ENCODE measurements at places on chromosomes 16 and 17.
A peak's percentile ranks its signal among the peaks of the same experiment; 100 is the strongest.

DNA sequence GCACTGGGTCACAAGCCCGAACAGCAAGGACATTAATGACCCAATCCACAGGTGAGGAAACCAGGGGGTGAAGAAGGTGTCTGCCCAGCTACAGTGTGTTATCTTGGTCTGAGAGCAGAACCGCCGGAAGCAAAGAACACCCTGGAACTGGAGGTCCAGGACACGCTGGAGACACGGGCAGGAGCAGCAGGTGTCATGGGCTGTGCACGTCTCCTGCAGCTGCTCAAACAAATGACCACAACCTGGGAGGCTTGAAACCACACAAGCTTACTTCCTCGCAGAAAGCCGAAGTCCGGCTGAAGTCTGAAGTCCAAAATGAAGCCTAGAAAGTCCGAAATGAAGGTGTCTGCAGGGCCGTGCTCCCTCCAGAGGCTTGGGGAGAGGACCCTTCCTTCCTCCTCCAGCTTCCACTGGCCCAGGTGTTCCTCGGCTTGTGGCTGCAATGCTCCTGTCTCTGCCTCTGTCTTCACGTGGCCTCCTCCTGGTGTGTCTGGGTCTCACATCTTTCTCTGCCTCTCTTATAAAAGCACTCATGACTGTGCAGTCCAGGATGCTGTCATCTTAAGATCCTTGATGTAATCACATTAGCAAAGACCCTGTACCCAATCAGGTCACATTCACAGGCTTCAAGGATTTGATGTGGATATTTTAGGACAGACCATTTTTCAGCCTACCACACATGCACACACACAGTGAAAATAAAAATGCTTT is 351.2 kb downstream of the C16orf95 start:
- no peak for DNase-seq

GRCh38 chr16:23301251-23302044 is 654 bp upstream of the SCNN1B start:
- DNase-seq: no peak

GRCh38 chr16:84040226-84040822 is 2.3 kb downstream of the SLC38A8 start:
- DNase-seq: no peak

- DNase-seq: peak; percentile 55
These were observed 7.5 kb downstream of the EIF1 start for GRCh38 chr17:41695954-41696757.

DNA sequence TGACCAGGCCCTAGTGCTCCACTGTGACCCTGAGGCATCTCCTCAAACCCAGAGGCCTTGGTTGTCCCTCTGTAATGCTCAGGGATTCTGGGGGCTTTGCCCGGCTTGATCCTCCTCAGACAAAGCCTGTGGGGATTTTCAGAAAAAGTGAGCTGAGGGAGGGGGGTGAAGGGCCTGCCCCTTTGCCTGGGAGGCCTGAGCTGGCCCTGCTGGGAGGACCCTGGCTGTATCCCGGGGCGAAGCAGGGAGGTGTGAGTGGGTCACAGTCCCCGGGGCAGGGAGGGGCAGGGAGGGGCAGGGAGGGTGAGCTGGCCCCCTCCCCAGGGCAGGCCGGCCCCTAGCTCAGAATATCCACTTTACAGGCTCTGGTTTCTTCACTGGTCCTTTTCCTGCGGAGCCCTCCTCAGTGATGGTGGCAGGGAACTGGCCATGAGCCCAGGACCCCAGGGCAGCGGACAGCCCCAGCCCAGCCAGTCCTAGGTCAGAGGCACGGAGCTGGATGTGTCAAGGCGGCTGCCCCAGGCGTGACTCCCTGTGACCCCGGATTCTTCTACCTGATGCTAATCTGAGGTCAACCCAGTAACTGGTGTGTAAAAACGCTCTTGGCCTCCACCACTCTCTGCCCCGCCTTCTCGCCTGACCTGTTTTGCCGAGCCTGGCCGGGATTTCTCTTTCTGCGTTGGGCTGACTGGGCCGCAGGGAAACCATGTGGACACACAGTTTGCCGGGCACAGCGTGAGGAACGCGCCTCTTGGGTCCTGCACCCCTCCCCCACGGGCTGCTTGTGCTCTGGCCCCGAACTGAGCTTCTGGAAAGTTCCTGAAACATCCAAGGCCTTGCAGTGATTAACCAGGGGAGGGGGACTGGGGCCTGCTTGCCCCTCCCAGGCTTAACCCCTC is 5.8 kb upstream of the FASN start:
- no peak for DNase-seq

GRCh38 chr17:47244697-47245096 is 8.9 kb upstream of the ITGB3 start:
- DNase-seq: no peak

DNA sequence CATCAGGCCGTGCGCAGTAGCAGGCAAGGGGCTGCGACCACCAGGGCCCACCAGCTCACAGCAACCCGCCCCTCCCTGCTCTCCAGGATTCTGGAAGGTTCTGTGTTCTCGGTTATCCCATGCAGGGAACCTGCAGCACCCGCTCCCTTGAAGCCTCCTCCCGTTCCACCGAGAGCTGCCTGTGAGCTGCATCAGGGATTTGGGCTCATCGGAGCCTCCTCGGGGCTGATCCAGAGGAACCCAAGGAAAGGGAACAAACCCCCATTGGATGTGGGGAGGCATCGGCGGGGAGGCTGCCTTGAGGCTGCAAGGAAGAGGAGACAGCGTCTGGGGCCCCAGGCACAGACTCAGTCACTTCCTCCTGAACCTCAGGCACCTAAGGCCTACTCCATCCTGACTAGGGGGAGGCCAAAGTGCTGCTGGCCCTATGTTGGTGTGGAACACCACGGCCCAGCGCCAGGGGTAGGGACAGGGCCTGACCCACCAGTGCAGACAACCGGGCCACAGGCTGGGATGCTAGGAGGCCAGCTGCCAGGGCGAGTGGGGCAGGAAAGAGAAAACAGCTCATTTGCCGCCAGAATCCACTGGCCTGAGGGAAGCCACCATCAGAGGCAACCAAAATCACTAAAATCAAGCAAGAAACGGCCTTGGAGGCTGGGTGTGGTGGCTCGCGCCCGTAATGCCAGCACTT is 14.4 kb upstream of the LGALS3BP start:
- DNase-seq: no peak

- no peak for DNase-seq
These were observed 76.3 kb downstream of the GAS7 start for GRCh38 chr17:10121971-10122707.

DNA sequence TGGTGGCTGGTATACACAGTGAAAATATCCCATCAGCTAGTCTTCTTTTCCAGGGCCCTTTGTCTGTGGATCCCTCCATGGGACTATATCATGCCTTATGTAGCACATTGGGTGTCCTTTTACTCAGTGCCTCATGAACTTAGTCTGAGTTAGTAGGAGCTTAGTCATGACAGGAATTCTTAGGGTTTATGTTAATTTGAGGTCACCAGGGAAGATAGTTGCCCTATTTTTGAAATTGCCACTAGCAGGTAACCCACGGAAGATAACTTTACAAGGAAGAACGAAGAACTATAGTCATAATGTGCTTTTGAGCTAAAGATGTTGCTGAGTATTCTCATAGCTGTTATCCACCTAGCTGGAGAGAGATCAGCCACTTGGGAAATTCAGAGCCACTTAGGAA is 14.8 kb upstream of the PLK1 start:
- DNase-seq: no peak

GRCh38 chr17:47205419-47205963 is 3.7 kb upstream of the MYL4 start:
- no peak for DNase-seq

GRCh38 chr17:57644326-57644725 is 100.8 kb downstream of the CCDC182 start:
- no peak for DNase-seq

DNA sequence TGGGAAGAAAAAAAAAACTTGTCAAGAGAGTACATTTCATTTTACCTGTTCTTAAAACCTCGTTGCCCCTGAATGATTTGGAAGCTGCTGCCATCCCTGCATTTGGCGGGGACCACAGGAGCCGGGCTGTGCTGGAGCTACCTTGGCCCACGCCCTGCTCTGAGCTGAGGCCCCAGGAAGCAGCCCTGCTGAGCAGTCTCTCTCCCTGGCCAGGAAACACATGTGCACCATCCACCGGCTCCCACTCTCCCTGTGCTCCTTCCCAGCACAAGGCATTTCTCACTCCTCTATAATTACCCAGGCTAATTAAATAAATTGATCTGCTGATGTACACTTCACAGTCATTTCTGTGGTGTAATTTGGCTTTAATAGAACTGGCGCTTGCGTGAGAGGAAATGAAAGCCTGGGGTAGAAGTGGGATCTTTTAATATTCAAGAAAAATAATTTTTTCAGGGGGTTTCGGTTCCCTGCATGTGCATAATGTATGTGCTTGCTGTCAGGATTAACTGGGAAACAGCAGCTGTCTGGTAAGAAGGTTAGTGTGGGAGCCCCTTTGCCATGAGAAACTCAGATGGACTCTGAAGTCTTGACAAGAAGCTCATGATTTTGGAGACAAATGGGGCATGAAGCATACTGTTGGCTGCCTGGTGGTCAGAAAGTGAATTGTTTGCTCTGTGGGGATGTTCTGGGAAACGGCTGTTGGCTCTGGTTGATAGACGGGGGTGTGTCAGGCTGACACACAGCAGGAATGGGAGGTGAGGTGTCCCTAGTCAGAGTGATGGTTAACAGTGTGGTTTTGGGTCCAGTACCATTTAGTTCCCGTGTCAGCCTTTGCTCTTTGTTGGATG is 252.3 kb upstream of the EEF2KMT start:
- no peak for DNase-seq

DNA sequence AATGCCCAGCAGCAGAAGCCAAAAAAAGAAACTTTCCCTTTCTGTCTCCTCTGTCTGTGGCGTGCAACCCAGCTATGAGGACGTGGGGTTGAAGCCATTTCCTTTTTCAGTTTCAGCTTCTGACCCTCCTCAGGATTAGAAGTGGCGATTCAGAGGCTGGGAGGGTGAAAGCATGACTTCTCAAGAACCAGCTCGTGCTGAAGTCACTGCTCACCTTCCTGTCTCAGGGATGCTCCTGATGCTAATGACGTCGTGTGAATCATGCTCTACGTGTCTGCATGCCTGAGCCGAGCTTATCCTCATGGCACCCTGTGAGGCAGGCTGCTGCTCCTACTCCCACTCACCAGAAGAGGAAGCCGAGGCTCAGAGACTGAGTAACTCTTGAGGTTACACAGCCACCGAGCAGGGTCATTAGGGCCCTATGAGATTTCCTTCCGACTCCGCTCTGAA is 5.7 kb upstream of the LPO start:
- DNase-seq: no peak

- DNase-seq: no peak
These were observed 55.4 kb upstream of the HAPSTR1 start for GRCh38 chr16:9035996-9036395.

GRCh38 chr16:62102588-62102987 is 66.3 kb upstream of the CDH8 start:
- DNase-seq: no peak

DNA sequence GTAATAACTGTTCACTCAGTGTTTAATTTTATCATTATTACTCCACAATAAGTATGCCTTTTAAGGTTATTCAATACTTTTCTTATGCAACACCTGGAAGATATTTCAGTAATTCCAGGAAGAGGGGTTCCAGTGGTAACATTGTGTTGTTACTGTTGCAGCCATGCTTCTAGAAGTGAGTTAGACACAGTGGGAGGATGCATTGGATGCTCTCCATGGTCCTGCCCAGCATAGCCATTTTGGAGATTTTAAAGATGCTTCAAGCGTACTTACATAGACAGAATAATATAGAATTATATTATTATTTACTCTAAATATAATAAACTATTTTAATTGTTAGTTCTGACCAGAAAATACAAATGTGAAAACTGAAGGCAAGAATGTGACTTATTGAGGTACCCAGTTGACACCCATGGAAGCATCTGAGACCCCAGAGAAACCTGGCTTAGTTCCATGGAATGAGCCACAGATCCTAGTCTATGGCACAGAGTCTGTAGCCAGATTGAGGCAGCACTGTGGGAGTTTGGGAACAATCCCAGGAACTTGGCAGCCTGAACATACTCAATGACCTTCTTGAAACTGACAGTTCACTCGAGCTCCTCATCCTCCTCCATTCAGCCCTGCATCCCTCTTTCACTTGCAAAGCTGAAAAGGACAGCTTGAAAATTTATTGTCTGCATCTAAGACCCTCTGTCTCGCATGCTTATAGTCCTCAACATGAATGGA is 190.1 kb upstream of the HS3ST4 start:
- no peak for DNase-seq

DNA sequence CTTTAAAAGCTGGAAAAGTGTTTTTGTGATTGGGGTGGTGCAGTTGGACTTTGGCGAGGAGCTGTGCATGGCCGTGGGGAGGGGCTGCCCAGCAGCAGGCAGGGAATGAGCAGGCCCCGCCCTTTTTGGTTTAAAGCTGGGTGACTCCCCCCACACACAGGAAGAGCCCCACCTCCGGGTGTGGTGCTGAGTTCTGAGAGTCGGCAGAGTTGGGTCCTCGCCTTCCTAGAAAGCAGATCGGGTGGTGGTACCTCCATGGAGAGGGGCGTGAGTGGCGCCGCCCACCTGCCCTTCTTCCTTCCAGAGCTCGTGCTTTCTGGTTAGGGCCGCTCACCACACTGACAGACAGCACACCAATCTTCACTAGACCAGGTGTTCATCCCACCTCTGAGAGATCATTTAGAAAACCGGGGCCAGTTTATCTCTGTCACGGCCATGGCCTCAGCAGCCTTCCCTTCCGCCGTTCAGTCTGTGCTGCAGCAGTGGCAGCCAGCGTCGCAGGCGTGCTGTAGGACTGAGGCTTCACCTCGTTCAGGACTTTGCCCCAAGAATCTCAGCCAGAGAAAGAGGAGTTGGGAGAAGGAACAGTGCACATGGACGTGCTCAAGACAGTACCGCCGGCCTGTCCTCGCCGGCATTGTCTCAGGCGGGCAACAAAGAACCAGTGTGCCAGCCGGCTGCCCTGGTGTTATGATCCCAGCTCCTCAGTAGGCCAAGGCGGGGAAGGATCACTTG is 144.0 kb upstream of the CHMP6 start:
- no peak for DNase-seq

DNA sequence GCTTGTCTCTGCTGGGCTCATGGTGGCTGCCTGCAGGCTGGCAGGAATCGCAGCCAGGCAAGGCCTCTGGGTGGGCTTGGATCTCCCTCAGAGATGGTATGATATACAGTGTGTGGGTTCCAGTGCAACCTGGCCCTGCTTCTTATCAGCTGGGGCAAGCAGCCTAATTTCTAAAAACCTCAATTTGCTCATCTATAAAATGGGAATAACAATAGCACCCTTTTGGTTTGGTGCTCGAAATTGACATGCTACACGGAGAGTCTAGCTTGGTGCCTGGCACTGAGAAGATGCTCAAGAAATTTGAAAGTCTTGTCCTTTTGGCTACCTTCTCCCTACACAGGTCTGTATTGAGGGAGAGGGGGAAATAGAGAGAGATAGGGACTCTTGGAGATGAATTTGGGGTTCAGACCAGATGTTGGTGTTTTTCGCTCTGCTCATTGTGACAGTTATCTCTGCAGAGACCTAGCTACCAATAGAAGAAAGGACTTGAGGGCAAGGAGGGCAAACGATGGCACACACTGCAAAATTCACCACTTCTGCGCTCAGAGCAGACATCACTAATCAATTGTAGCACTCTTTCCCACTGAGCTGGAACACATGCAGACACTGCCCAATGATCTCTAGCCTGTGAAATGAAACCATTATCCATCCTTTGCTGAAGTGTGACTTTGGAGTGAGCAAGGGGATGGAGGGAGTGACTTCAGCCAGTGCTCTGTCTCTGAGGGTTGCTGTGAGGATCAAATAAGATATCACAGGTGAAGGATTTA is 15.6 kb downstream of the BEAN1 start:
- DNase-seq: no peak

Measured in hippocampal formation (tissue), 2 donors.